ENCODE measurements at places on chromosomes 3 and 15. TPM values are rescaled to one million over a fixed set of nuclear protein-coding genes. Genes with fewer than 3 reads are reported as not detected.

DNA sequence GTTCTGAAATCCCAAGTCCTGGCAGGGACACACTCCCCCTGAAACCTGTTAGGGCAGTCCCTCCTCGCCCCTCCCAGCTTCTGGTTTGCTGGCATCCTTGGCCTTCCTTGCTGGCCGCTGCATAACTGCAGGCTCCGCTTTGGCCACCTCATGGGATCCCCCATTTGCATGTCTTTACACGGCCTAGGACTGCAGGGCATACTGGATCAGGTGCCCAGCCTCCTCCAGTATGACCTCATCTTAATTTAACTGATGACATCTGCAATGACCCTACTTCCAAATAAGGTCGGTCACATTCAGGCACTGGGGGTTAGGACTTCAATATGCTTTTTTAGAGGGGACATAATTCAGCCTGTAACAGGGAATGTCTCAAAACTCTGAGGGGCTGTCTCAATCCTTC, 173.3 kb downstream of the RAB11A start:
- no peak for DNase-seq

GRCh38 chr3:133574260-133574881, 885 bp downstream of the CDV3 start:
- DNase-seq = peak; percentile 85

DNA sequence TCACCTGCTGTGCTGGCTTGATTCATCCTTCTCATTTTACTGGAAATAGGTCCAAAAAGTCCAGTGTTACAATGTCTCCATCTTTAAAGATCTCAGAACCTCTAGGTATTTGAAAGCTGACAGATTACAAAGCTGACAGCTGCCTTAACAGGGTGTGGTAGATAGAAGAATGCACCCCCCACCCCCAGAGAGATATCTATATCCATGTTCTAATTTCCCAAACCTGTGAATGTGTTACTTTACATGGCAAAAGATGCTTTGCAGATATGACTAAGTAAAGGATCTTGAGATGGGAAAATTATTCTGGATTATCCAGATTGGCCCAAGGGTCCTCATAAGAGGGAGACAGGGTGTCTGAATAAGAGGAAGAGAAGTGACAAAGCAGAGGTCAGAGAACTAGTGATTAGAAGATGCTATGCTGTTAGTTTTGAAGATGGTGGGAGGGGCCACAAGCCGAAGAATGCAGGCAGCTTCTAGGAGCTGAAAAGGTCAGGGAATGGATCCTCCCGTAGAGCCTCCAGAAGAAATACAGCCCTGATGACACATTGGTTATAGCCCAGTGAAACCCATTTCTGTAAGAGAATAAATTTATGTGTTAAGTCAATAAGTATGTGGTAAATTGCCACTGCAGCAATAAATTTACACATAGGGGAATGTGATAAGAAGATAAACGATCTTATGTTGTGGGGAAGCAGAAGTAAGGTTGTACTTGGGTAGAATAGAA, 21.5 kb upstream of the FSTL1 start:
- no peak for DNase-seq

The TEX55 gene
- not detected for total RNA-seq

The ANKDD1A gene
- total RNA-seq = 3.1 TPM

The KBTBD13 gene
- total RNA-seq = not detected

- DNase-seq = no peak
Observed at GRCh38 chr15:66761726-66762595, 59.9 kb downstream of the SMAD6 start.

DNA sequence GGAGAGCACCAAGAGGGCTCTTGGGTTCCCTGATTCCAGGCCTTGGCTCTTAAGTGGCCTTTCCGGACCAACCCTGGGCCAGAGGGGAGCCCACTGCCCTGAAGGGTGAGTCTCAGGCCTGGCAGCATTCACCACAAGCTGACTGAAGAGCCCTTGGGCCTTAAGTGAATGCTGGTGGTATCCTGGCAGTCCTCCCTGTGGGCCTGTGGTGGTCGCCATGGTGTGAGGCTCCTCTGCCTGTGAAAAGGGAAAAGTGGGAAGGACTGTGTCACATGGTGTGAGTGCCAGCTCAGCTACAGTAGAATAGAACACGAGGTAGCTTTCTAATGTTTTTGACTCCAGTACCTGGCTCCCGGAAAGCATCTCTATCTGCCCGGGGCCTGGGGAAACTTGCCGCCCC, 15.3 kb downstream of the CHDH start:
- DNase-seq = no peak

DNA sequence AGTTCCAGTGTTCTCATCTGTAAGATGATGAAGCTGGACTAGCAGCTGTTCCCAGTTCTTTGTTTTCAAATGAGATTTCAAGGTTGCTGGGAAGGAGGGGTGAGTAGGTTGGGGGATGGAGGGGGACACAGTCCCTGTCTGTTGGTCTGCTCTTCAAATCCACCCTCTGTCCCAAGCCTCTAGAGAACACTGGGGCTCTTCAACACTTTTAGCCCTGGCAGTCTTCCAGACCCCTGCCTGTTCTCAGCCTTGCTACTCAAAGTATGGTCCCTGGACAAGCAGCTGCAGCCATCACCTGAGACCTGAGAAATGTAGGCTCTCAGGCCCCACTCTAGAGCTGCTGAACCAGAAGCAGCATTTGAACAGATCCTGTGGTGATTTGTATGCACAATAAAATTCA, 41.3 kb downstream of the NEK11 start:
- DNase-seq = no peak

The LRRC49 gene
- not detected for total RNA-seq

DNA sequence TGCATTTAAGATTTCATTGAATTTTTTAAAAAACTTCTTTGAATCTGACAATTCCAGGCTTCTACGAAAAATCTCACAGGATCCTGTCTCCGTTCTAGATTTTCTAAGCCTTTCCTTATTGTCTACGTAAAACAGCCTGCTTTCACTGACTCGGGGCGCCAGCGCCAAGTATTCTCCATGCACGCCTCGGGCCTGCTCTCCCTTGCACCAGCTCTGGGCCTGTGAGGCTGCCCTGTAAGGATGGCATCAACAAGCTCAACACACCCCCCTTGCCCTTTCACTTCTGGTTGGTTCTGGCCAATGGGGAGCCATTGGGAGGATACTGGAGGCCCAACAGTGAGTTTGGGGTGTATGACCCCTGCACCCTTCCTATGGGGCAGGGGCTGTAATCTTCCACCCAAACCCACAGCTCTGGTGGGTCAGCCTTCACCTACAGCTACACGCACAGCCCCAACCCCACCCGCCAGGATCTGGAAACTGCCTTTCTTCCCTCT, 47.8 kb downstream of the SLC41A3 start:
- DNase-seq = no peak

- no peak for DNase-seq
Observed at GRCh38 chr3:127222163-127222562, 29.2 kb downstream of the PRR23E start.

- no peak for DNase-seq
Observed at GRCh38 chr3:31008994-31009393, 114.5 kb upstream of the GADL1 start.

GRCh38 chr3:150763122-150763840, at the start of gene SIAH2:
TSS of gene SIAH2 (minus strand) at chr3:150763169. CDS start at chr3:150762849, 320 bp downstream.
- DNase-seq = peak; percentile 94

GRCh38 chr15:70995383-70995970, 102.9 kb downstream of the LRRC49 start:
- no peak for DNase-seq

DNA sequence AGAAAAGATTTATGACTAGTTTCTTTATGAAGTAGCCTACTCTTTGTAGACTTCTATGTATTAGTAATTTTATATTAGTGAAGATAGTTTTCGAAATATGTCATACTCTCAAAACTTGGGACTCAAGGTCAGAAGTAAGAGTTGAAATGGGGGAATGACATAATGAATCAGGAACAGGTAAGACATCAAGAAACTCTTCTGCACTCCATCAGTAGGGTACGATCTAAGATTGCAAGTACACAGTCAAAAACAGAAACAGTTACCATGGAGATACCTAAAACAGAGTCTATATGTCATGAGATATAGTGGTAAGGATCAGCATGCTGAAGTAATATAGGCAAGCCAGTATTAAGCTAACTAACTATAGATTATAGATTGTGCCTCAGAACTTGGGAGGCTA, 187.0 kb upstream of the MLF1 start:
- no peak for DNase-seq

- DNase-seq = peak; percentile 33
Observed at GRCh38 chr3:58044691-58045483, 36.7 kb downstream of the FLNB start.

- DNase-seq = no peak
Observed at GRCh38 chr3:139654637-139655365, 23.0 kb downstream of the NMNAT3 start.

GRCh38 chr15:43277231-43277823, 10.6 kb upstream of the TGM5 start:
- no peak for DNase-seq

The ITIH4 gene
- 2.2 TPM for total RNA-seq

DNA sequence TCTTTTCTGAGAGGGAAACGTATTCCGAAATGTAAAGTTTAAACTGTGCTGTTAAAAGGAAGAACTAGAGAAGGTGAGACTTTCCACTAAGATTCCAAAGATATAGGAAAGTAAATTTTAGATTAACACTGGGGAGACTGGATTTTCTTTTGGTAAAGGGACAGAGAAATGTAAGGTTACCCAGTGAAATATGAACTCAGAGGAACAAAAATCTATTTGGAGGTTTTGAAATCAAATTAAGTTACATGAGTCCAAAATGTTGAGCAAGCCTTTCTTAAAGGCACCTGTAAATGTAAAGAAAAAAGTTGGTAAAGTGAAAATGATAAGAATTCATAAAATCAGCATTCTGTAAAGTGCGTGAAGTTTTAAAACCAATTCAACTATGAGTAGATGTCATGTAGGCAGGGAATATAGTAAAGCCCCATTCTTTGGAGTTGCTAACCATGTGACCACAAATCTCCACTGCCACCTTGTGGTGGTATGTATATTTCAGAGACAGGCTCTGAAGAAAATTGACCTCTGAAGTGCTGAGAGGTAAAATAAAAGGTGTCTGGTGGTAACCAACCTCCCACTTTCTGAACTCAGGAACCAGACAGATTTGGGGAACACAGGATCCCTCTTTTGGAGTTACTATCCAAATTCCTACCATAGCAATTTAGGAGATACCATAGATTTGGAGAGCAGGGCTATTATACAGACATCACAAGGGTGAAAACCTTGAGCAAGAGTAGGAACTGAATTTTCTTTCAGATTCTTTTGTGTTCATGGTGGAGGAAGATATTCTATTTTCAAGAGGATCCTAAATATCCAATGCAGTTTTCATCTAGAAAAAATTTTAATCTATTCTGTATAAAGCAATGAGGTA, 215.3 kb downstream of the ROBO2 start:
- DNase-seq = peak; percentile 23

GRCh38 chr15:56877255-56877970, 41.0 kb upstream of the TCF12 start:
- no peak for DNase-seq

The KNL1 gene
- total RNA-seq = 31.0 TPM

The HLTF gene
- total RNA-seq = 22.0 TPM

The ACSBG1 gene
- total RNA-seq = not detected

The FBXW12 gene
- total RNA-seq = not detected

The SLC15A2 gene
- total RNA-seq = 0.49 TPM

The PRR20G gene
- not detected for total RNA-seq

GRCh38 chr3:130111185-130111864, 29.7 kb downstream of the ALG1L2 start:
- peak; percentile 99 for DNase-seq

DNA sequence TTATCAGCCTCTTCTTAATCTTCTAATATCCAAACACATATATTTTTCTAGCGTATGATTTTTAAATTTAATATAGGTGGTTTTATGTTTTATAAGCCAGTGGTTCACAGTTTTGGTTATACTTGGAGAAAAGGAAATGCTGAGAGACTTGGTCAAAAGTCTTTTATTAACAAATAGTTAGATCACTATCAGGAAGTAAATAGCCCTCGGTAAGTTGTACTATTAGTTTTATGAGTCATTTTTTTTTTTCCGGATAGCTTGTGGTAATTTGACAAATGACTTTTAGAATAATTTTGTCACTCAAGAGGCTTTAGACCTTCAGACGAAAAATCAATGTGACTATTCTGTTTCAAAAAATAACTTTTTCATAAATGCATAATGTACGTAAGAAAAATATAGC, 232.2 kb upstream of the ROBO1 start:
- DNase-seq = no peak

- DNase-seq = no peak
Observed at GRCh38 chr15:98124581-98124980, 164.1 kb downstream of the ARRDC4 start.

The ECE2 gene
- total RNA-seq = not detected

GRCh38 chr3:114646526-114646925, 352.7 kb downstream of the TIGIT start:
- DNase-seq = no peak

DNA sequence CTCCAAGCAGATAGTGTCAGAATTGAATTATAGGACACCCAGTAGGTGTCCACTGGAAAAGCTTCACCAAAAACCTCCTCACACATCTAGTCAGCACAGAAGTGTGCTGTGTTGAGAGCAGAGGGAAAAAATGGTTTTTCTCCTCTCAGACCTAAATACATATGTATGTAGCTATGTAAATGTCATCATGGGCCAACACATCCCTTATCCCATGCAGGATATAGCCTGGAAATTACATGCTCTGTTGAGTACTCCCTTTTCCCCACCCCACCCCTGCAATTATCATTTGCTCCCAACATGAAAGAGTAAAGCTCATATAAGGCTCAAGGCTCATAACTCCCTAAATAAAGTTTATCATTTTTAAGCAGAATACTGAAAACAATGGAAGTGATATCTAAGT, 35.7 kb downstream of the DLG1 start:
- DNase-seq = no peak

DNA sequence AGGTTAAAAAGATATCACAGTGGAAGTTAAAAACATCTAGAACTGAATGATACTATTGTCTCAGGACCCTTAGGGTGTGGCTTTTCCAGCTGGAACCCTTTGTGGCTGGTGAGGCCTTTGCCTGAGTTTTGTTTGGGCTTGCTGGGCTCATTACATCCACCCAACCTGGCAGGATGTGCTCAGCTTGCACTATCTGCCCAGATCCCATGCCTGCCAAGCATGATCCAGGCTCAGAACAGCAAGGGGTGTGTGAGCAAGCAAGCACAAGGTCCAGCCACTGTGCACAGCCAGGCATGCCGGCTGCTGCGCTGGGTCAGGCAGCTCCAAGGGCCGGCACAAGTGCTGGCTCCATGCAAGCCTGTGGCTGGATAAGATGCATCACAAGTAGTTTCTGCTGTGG, 512.7 kb upstream of the CDIN1 start:
- DNase-seq = no peak

GRCh38 chr15:63456258-63456657, 48.1 kb upstream of the USP3 start:
- DNase-seq = no peak

The GP5 gene
- 0.64 TPM for total RNA-seq

GRCh38 chr3:192122832-192123594, 604.3 kb downstream of the FGF12 start:
- no peak for DNase-seq

GRCh38 chr3:13016083-13016720, 57.0 kb downstream of the IQSEC1 start:
- DNase-seq = peak; percentile 84

The PSTPIP1 gene
- 102 TPM for total RNA-seq

GRCh38 chr3:77815467-77815866, 775.6 kb downstream of the ROBO2 start:
- DNase-seq = no peak
